Neural progenitor cell (in vitro differentiated cells): ENCODE measurements at places on chromosomes 4 and X.

DNA sequence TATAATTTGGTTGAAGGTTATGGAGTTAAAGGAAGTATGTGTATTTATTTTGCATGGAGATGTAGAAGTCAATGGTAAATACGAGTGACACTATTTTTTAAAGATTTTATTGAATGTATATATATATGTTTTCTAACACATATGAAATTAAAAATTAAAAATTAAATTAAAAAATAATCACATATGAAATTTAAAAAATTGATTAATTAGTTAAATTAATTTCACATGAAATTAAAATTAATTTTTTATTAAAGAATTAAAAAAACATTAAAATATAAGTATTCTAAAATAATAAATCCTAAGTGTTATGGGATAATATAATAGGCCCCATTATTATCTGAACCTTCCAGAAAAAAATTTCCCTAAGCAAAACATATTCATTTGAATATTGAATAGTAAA, 1163.5 kb downstream of the ARAP2 start:
- no peak for DNase-seq

- no peak for DNase-seq
Measured at GRCh38 chr4:57156242-57156990, 46.2 kb upstream of the IGFBP7 start.

- DNase-seq, result no peak
Measured at GRCh38 chr4:67700116-67700737, 728 bp downstream of the UBA6 start.

DNA sequence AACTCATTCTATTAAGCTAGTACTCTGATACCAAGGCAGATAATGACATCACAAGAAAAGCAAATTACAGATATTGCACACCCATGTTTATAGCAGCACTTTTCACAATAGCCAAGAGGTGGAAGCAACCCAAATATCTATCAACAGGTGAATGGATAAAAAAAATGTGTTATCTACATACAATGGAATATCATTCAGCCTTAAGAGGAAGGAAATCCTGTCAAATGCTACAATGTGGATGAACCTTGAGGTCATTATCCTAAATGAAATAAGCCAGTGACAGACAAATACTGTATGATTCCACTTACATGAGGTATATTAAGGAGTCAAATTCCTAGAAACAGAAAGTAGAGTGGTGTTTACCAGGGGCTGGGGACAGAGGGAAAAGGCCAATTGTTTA, 14.3 kb downstream of the FABP2 start:
- no peak for DNase-seq

GRCh38 chr4:67712000-67712625, 11.2 kb upstream of the UBA6 start:
- DNase-seq, result no peak

DNA sequence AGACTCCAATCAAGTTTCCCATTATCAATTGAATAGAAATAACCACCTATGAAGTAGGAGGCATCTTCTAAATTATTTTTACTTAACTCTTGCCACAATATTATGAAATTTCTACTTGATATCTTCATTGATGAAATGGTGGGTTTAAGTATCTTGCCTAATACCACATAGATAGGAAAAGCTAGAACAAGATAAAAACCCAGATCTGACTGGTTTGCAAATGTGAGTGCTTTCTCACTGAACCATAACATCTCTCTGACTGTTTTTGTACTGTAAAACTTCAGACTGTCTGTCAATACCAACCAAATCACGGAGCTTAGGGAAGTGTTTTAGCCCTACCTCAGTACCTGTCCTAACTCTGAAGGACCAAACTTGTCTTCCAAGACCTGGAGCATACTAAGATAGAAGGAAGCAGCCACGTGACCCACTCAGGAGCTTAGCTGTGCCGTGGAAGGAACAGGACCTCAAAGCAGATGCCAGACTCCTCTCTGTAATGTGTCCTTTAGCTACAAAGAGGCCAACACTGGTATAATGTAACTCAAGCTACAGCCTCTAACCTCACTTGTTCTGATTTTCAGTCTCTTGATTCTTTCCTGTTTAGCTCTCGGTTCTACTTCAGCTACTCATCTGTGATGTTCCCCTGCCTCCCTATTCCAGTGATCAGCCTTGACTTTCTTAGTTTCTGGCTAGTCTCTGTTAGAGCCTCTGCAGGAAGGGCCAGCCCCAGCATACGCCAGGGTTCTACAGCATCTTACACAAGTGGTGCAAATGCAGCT, 84.4 kb downstream of the LRP2BP start:
- no peak for DNase-seq

DNA sequence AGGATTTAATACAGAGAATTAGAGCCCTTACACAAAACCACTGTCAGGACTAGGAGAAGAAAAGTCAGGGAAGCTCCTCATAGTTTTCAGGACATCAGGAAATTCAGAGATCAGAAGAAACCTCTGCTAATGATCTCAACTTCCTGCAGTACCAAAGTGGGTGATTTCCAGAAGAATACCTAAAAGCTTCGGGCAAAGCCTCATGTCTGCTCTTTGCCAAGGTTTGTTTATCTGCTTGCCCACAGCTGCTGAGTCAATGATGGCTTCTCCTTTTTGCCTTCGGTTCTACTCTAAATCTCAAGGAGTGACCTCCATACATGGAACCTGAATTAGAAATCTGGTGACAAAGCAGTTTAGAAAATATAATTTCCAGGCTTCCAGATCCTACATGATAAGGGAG, 68.4 kb downstream of the USP38 start:
- DNase-seq, result no peak

- DNase-seq, result no peak
Measured at GRCh38 chr4:186780291-186781031, 56.8 kb upstream of the FAT1 start.

GRCh38 chrX:45872480-45872879, 671.8 kb upstream of the DIPK2B start:
- DNase-seq, result no peak
